Right cardiac atrium (tissue), 5 donors: ENCODE measurements at places on chromosomes 3 and 15. TPM values are rescaled to one million over a fixed set of nuclear protein-coding genes. Genes with fewer than 3 reads are reported as not detected.

- no peak for DNase-seq
Measured at GRCh38 chr3:38397320-38397719, 50.7 kb downstream of the XYLB start.

- no peak for DNase-seq
Measured at GRCh38 chr15:63974021-63974420, 72.3 kb downstream of the DAPK2 start.

Gene DISP2
- 0.85 TPM for total RNA-seq

- no peak for DNase-seq
Measured at GRCh38 chr3:122493296-122493695, 21.4 kb downstream of the KPNA1 start.

- peak; percentile 8 for DNase-seq
Measured at GRCh38 chr3:53230789-53231188, 25.0 kb downstream of the TKT start.

DNA sequence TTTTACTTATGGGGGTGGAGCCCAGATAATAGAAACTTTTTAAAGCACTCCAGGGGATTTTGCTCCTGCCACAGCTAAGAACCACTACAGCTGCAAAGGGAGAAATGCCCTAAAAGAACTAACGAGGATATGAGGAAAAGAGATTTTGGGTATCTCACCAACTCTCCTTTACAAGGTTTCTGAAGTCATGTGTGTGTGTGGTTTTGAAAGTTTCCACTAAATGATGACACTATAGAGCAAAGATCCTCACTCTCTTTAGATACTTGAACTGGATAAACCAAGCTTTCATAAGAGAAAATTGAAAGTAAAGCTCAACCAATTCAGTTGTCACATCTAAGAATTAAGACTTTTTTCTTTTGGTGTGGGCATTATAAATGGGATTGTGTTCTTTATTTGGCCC is 455.3 kb upstream of the ALCAM start:
- no peak for DNase-seq

GRCh38 chr3:127803619-127804018 is 18.7 kb downstream of the MGLL start:
- DNase-seq, result no peak

Gene ISLR
- total RNA-seq, result 26.3 TPM

DNA sequence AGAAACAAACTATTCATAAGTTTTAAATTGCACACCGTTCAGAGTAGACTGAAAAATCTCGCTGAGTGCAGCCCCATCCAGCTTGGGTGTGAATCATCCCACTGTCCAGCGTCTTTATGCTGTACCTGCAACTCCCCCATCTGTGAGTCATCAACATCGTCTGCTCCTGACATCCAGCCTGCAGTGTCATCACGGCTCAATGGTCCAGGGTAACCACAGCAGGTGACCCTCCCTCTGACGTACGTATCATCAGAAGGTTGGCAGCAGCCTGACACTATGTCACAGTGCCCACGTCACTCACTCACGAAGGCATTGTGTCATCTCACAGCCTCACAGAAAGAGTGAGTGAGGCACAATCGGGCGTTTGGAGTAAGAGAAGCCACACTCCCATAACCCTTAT is 65.2 kb downstream of the TPRA1 start:
- no peak for DNase-seq

DNA sequence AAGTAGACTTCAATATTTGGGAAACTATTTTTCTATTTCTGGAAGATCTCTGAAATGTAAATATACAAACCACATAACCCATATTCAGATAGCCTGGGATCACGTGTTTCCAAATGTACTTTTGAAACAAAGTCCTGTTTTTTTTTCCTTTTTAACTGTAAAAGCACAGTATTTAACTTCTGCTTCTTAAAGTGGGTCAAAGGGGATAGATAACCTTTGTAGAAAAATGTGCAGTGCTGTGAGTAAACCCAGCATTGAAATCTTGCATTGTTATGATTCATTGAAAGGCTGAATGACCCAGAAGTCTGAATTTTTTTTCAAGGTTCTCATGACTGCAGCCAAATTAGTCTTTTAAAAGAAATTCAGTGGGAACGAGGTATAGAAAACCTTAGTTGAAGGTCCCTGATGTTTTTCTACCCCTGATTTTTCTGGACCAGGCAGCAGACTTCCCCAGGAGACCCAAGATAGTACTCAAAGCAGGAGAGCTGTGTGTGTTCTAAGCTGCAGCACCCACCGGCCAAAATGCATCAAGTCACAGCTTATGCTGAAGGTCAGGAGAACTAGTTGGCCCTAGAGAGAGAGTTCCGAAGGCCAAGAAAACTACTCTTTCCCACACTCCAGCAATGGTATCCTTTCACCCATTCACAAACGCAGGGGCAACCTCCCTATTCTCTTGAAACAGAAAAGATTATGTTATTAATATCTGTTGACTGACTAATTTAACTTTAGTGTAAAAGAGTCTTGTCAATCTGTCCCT is 43.6 kb upstream of the APH1B start:
- DNase-seq, result no peak

DNA sequence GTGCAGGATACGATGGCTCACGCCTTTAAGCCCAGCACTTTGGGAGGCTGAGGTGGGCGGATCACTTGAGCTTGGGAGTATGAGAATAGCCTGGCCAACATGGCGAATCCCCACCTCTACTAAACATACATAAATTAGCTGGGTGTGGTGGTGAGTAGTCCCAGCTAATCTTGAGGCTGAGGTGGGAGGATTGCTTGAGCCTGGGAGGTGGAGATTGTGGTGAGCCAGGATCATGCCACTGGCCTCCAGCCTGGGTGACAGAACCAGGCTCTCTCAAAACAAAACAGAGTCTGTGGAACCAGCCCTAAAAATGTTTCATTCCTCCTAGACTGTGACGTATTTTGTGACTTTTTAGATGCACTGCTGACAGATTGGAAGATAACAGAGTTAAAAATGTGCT is 34.3 kb upstream of the RAD51 start:
- DNase-seq, result no peak

DNA sequence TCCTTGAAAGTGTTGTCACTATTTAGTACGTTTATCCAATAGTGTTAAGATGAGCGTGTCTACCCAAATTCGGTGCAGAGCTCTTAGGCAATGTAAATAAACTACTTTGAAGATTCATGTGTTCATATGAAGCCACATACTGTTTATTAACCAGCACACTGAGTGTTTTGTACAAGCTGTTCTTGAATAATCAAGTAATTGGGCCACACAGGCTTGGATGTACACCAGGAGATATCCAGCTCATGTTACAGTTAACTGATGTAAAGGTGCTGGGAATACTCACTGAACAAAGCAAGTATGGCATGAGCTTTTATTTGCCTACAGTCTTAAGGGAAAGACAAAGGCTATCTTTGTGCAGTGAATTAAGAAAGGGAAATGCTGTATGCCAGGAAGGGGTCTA is 632 bp upstream of the DHX36 start:
- no peak for DNase-seq

GRCh38 chr3:14861031-14861430 is 42.3 kb downstream of the FGD5 start:
- peak; percentile 57 for DNase-seq

DNA sequence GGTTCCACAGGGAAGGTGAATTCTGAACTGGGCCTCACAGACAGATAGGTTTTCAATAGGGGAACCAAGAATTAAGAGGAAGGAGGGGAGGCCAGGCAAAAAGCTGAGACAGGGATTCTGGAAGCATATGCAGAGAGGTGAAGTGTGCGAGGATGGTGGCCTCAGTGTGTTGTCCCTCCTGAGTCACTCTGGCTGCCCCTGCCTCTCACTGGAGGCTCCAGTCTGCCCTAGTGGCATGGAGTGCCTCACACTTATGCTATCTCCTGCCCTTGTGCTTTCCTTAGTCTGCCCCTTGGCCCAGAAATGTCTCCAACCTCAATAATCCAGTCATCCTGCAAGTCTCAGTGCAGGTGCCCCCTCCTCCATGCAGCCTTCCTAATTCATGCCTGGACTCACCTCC is 32.2 kb upstream of the RBP1 start:
- no peak for DNase-seq

GRCh38 chr3:193826159-193826795 is 233.3 kb downstream of the OPA1 start:
- DNase-seq, result peak; percentile 48

DNA sequence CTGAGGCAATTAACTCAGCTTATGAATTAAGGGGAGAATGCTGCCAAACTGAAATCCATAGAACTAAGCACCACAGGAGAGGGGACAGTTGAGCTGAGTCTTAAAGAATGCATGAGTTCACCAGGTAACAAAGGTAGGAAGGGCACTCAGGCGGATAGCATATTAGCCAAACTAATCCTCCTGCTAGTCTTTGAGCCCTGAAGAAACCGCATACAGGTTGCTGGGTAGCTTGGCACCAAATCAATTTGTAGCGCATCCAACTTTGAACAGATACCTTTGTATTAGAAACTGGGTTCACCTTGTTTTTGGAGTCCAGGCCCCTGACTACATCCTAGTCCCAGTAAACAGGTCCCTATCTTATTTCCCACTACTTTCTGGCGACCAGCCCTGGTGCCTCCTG is 93.7 kb downstream of the FRMD4B start:
- no peak for DNase-seq

GRCh38 chr3:45084820-45085816 is 59.0 kb downstream of the CLEC3B start:
- DNase-seq, result no peak

- no peak for DNase-seq
Measured at GRCh38 chr15:96762566-96762965, 432.1 kb downstream of the NR2F2 start.

DNA sequence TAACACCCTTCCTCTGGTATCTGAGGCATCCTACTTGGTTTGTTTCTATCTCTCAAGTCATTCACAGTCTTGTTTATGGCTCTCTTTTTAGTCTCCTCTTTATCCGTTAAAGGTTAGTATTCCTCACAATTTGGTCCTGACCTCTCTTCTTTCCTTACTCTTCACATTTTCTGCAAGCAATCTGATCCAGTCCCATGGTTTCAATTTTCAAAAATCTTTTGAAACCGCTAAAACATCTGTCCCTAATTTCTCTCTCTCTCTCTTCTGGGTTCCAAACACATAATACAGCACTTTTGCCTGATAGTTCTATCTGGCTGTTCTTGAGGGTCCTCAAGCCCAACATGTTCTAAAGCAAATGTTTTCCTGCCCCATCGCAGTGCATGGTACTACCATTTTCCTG is 149.0 kb downstream of the SERPINI1 start:
- no peak for DNase-seq

DNA sequence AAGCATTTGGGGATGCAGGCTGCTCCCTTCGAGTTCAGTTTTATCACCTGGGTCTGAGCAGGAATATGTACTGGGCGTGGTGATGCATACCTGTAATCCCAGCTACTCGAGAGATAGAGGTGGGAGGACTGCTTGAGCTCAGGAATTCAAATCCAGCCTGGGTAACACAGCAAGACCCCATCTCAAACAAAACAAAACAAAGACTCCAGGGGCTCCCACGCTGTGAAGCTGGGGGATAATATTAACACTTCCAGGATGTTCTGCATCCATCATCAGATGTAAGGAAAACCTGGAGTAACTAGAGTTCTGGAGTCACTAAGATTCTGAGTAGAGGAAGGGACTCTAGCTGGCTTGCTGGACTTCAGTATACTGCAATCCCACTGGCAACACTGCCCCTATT is 40.6 kb downstream of the LYZL4 start:
- DNase-seq, result no peak

DNA sequence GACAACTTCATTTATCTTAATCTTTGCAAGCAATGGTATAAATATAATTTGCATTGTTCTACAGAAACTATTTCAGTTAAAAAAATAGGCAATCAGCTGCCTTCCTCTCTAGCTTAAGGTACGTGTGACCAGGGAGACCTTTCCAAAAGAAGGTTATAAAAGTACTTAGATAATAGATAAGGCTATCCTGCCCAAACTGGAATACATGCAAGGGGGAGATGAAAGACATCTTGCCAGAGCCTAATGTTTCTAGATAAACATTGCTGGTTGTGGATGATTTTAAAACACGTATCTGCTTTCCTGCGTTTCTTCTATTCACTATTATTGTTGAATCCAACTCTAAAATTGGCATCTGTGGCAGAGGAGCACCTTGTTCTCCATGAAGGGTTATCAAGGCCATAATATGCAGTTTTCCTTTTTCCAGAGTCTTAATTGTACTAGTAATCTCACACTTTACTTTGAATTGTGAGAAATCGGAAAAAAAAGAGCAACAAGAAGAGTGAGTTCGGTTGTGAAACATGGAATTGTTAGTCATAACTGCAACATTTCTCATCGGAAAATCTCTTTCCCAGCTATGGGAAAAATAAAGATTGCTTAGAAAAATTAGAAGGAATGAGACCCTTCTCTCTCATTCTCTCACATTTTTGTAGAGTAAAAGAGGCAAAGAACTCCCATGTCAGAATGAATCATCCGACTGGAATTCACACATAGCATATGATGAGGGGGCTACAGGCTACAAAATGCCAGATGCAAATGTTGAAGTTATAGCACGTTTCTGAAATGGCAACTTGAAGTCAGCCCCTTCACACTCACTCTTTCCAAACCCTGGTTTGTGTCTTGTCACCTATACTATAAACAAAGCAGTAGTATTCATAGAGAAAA is 936.1 kb upstream of the NR2F2 start:
- no peak for DNase-seq

Gene GPR149
- total RNA-seq, result not detected

Gene PRSS50
- not detected for total RNA-seq

DNA sequence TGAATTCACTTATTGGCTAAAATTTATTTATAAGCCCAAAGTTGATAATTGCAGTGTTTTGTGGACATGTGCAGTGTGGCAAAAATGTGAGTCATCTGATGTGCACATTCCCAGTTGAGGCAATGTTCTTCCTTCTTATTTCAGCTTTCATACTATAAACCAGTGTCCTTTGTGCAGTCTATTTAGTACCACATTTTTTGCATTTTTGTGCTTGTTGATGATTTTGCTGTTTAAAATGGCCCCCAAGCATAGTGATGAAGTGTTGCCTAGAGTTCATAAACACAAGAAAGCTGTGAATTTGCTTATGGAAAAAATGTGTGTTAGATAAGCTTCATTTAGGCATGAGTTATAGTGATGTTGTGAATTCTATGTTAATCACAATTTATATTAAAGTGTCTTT is 19.4 kb upstream of the IL20RB start:
- DNase-seq, result no peak

Gene CPN2
- not detected for total RNA-seq

DNA sequence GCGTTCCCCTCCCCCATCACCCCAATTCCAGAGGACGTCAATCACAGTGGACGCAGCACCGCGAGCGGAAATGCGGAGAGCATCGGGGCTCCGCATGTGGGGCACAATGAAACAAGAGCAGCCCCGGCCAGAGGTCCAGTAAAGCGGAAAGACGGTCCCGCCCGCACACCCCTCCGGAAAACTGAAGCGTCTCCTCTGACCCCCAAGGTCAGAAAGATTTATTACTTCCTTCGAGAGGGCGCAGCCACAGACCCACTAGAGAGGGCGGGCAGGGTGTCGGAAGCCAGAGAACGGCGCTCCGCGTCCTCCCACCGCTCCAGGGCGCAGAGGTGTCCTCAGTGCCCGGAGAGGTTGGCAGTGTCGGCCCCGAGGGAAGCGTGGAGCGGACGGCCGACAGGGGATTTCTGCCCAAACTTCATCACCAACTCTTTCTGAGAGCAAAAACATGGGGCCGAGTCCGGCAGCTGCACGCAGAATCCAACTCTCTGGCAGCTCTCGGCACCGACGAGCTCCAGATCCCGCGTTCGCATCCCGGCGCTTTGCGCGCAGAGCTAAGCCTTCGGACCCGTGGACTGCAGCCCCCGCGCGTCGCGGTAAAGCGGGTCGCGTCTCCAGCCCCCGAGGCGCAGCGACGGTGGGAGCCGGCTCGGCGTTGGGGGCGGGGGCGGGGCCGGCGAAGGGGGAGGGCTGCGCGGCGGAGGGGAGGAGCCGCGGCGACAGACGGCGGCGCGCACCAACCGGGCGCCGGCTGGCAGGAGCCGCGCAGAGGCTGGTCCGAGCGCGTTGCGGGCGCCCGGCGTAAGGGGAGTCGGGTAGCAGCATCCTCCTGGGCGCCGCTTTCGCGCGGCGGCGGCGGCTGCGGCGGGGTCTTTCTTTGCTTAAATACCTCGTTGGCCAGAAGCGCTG is at the start of gene CHST2:
CHST2 (plus strand) TSS at position 763 of the 906 bp plus-strand sequence. CDS start 1,046 bp downstream, outside the sequence.
- DNase-seq, result peak; percentile 89
